Coronary artery (tissue), 2 donors: ENCODE measurements at places on chromosomes 12 and 14.

- no peak for DNase-seq
Measured at GRCh38 chr12:106894774-106895173, 60.9 kb upstream of the TMEM263 start.

- DNase-seq, result peak; percentile 79
Measured at GRCh38 chr14:102323102-102323501, 3.6 kb downstream of the ZNF839 start.

- no peak for DNase-seq
Measured at GRCh38 chr12:40175045-40175444, 49.8 kb upstream of the LRRK2 start.

GRCh38 chr14:81005540-81006228 lies 50.3 kb downstream of the TSHR start:
- no peak for DNase-seq
